ENCODE measurements at places on chromosomes 12 and 14.
A peak's percentile ranks its signal among the peaks of the same experiment; 100 is the strongest.

GRCh38 chr12:94488463-94488862 lies 28.8 kb upstream of the CEP83 start:
- DNase-seq = peak; percentile 17

- DNase-seq = no peak
Measured at GRCh38 chr14:74510959-74511409, 17.4 kb downstream of the ISCA2 start.

DNA sequence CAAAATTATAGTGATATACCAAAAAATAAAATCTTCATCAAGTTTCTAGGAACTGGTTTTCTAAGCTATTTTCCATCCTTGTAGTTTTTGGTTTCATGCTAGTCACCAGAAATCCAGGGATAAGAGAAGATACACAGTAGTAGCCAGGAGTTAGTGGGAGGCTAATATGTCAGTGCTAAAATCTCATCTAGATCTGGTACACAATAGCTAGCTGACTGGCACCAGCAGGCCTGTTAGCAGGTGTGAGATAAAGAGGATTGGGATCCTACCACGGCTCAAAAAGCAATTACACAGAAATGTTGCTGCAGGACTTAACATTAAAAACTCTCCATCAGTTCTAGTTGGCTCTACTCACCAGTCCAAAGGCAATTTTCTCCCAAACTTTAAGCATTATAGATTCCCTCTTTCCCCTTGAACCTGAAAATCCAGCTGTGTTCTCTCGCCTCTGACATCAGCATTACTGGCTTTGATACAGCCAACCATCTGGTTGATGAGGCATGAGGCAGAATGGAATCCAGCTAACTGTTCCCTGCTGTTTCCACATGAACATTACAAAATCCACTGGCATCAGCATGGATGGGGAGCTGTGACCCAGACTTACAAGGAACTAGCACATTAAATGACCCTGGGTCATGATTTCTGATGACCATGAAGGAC lies 41.8 kb upstream of the CCDC196 start:
- no peak for DNase-seq

DNA sequence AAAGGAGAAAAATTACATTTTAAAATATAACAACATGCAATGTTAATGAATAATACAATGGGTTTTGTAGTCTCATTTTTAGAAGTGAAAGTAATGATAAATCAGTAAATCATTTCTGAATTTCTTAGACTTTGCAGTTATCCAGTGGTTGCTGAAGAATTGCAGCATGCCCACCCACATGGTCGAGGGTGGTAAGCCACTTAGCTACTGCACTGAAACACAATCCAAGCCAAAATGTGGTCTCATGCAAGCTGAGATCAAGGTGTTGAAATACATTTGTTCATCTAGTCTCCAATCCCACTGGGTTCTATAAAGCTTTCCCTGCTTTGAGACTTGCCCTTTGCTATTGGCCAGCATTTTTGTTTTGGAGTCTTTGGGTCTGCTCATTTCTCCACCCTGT lies 247.9 kb downstream of the NELL2 start:
- DNase-seq = peak; percentile 3

DNA sequence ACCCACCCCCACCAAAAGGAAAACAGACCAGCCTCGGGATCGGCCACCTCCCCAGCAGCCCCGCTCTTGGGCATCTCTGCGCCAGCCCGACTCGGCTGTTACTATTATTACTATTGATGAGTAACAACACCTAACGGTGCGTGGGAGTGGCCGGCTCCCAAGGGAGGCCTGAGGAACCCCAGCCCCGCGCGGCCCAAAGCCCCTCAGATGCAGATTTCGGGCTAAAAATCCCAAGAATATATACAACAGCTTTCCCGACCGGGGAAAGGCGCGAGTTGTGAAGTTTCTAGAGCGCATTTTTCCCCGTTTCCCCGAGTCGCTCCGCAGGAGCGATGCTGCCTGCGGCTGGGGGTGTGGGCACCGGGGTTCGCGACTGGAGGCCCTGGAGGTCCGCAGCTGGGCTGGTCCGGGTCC lies 565 bp downstream of the NT5DC3 start:
- DNase-seq = peak; percentile 47

- no peak for DNase-seq
Measured at GRCh38 chr14:77069551-77069950, 28.5 kb upstream of the CIPC start.

DNA sequence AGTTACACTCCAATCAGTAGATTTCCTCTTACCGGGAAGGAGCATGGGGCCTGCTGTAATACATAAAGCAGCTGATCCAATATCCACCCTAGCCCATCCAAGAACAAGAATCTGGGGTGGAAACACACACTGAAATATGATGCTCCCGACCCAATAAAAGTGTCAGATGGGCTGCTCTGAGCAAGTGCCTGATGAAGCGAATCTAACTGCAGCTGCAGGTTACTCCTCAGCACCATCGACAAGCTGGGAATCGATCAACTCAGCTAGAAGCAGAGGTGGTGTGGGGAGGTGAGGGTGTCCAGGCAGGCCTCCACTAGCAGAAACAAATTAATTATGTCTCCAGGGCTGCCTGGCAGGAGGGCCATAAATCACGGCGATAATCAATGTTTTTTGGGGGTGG lies 64.0 kb upstream of the WSCD2 start:
- no peak for DNase-seq

- DNase-seq = peak; percentile 11
Measured at GRCh38 chr14:68790644-68791077, 2.2 kb downstream of the ZFP36L1 start.

DNA sequence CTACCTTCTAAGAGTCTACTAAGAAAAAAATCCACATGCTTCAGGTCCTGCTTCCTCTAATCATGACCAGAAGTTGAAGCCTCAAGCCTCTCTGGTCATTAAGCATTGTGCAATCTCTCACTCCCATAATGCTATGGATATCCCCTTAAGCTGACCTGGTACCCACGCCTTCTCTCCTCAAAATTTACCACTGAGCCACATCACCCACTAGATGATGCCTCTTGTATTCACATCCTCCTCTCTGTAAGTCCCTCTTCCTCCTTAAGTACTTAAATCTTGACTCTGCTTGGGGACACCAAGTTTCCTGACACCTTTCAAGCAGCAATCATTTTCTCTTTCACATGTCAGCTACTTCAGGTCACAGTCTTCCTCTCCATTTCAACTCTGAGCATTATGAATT lies 9.8 kb downstream of the GALNT4 start:
- DNase-seq = peak; percentile 44

DNA sequence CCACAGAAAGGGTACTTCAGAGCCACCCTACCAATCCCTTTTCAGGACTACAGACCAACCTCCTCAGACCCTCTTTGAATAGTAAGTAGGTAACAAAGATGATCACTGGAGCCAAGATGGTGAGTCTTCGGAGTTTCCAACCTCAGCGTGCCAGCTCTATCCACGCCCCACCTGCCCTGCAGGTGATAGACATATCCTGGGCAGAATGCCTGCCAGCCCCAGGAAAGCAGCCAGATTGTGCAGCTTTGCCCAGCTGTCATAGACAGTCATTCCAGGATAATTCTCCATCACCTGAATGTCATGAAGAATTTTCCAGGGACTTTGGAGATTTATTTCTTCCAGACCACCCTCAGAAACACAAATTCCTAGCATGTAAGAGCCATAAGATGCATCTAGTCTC lies 434.4 kb downstream of the RGS6 start:
- DNase-seq = no peak

DNA sequence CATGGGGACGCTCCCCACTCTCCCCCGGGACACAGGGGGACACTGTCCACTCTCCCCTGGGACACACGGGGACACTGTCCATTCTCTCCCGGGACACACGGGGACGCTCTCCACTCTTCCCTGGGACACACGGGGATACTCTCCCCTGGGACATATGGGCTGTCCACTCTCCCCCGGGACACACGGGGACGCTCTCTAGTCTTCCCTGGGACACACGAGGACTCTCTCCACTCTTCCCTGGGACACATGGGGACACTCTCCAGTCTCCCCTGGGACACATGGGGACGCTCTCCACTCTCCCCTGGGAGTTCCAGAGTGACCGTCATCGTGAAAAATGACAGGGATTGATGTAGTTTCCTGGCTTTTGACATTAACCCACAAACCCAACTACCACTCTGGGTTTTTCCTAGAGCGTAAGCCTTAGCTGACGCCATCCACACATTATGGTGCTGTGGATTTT lies 3.0 kb upstream of the P2RX2 start:
- DNase-seq = no peak

DNA sequence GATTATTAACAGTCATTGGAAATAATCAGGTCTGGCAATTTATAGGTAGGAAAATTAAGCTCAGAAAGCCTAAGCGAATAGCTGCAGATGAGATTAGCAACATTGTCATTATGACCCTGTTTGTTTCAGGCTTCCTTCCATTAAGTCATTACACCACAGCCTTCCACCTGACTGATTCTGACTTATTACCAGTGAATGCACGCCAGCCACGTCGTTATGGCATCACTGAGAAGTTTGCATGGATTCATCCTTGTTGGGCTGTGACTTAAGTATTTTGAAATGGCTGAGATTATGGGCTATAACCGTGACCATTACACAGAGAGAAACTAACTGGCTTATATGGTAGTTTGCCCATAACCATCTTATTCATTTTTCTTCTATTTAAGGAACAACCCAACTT lies 18.6 kb downstream of the RASSF8 start:
- DNase-seq = no peak

DNA sequence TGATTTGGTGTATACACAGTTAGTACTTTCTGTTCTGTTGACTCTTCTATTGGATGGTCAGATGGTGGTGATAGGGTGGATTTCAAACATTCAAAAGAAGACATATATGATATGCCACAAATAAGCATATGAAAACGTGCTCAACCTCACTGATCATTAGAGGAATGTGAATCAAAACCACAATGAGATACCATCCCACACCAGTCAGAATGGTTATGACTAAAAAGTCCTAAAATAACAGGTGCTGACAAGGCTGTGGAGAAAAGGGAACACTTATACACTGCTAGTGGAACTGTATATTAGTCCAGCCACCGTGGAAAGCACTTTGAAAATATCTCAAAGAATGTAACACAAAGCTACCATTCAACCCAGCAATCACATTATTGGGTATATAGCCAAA lies 425.5 kb downstream of the C12orf50 start:
- DNase-seq = no peak

DNA sequence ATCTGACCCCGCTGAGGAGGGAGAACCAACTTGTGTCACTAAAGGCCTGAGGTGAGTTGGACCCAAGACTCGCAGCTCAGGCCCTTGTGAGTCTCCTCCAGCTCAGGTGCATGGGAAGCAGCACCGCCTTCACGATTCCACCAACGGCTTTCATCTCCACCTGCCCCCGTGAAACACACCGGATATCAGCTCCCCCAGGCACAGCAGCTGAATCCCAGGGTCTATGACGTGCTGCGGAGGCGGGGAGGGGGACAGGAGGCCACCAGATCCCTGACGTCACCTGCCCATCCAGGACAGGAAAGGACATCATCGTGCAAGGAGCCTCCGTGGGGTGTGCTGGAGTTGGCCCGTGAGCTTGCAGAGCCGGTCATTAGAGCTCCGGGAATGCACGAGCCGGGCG lies 18.5 kb upstream of the SFSWAP start:
- DNase-seq = no peak

DNA sequence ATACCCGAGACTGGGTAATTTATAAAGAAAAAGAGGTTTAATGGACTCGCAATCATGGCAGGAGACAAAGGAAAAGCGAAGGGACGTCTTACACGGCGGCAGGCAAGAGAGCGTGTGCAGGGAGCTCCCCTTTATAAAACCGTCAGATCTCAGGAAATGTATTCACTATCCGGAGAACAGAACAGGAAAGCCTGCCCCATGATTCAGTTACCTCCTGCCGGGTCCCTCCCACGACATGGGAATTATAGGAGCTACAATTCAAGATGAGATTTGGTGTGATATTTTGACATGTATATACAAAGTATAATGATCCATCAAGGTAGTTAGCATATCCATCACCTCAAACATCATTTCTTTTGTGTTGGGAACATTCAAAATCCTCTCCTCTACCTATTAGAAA lies 2.3 kb upstream of the CDCA4 start:
- DNase-seq = no peak

- DNase-seq = no peak
Measured at GRCh38 chr12:51242120-51242519, 3.5 kb downstream of the DAZAP2 start.

DNA sequence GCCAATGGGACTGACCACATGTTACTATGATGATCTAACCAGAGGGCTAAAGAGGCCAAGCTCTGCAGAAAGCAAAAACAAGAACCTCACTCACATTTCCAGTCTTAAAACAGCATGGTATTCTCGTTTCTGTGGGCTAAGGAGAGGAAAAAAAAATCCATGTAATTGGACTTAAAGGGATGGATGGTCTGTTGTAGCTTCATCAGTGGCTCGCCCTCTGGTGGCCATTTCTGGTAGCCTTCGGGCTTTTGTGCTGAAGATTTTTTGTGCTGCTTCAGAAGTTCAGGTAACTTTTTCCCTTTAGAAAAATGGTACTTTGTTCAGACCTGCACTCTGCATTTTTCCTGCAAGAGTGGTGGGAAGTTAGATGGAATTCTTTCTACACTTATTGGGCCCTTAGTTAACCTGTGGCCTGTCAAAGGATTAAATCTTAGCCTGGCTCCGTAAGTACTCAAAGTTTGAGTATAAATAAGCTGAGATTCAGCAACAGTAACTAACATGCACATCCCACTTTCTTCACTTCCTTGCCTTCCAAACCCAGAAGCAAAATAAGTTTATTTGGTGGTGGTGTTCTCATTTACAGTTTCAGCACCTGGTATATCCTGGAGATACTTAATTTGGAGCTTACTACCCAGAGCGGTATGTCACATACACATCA lies 22.3 kb downstream of the DCAF4 start:
- DNase-seq = peak; percentile 65

- no peak for DNase-seq
Measured at GRCh38 chr12:51592034-51592705, 1.1 kb downstream of the SCN8A start.

All from OCI-M1 (cell line).